Lower lobe of right lung (tissue), 2 donors: ENCODE measurements at places on chromosomes 2 and 18. TPM values are rescaled to one million over a fixed set of nuclear protein-coding genes. Genes with fewer than 3 reads are reported as not detected.

Gene CD8A
- total RNA-seq, result 5.5 TPM

Gene SMPD4
- 35.7 TPM for total RNA-seq

Gene UBE2E3
- 39.7 TPM for total RNA-seq

Gene UGT1A5
- total RNA-seq, result 0.27 TPM

Gene SP140
- total RNA-seq, result 15.0 TPM

Gene PPP1R1C
- 2.9 TPM for total RNA-seq

Gene CCDC93
- total RNA-seq, result 47.3 TPM

GRCh38 chr2:33134791-33135560 lies 188.2 kb downstream of the LTBP1 start:
- H3K27me3 ChIP-seq, result no peaks in the 10 kb centered on the region
- H3K4me3 ChIP-seq, result peak overlapping the region; percentile 33
- peaks cover 16% of the 10 kb centered on the region for H3K4me1 ChIP-seq
- no peak for DNase-seq
- H3K36me3 ChIP-seq, result no peaks in the 10 kb centered on the region
- peak overlapping the region; percentile 79 for H3K27ac ChIP-seq

DNA sequence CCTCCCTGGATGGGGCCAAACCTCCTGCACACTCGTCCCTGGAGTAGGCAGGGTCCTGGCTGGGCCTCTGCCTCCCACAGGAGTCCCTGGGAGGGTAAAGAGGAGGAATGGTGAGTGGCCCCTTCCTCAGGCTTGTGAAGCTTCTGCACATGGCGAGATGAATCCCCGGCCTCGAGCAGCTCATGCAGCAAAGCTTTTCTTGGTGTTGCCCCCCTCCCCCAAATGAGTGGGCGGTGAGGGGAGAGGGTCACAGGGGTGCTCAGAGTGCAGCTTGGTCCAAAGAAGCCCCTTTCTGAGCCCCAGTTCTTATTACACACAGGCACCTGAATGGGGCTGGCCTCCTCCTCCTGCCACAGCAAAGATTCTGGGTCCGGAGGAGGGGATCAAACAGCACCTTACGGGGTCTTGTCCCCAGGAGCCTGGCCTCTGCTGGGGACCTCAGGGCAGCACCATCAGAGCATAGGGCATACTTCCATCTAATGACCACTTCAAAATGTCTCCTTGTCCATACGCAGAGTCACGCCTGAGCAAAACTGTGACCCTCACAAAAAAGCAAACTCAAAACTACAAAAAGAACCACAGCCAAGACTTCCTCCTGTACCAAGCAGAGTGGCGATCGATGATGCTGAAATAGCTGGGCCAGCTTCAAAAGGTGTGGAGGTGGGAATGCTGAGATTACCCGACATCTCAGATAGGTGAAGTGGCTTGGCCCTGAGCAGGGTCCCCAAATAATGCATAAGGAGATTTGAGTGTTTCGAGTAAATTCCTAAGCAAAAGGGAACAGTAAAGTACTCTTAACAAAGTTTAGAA lies 148.4 kb upstream of the TWIST2 start:
- DNase-seq, result no peak
- H3K27me3 ChIP-seq, result no peaks in the 10 kb centered on the region
- peaks cover 24% of the 10 kb centered on the region for H3K4me1 ChIP-seq
- H3K27ac ChIP-seq, result peak overlapping the region; percentile 80

GRCh38 chr2:241148891-241149674 lies at the start of gene PASK:
Gene PASK, minus strand, starts transcription at chr2:241149472. Its CDS starts 6,440 bp downstream, at chr2:241143032.
- no peaks in the 10 kb centered on the region for H3K27me3 ChIP-seq
- DNase-seq, result peak; percentile 98
- H3K4me3 ChIP-seq, result peak within 1 kb of the TSS; percentile 98
- peak within 1 kb of the TSS; percentile 85 for H3K27ac ChIP-seq

DNA sequence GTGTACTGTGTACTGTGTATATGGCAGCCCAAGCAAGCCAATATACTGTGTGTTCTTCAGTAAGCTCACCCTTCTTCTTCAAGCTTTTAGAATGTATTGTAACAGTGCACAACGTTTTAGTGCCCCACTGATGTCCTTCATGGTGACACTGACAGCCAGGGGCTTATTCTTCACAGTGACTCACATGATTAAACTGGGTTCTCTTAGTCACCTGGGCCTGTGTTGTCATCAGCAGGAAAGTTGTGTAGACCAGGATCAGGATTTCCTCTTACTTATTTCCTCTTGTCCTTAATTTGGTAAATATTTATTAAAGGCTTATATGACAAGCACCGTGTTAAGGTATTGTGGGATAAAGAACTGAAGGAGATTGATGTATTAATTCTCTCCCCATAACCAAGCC lies 67.9 kb upstream of the THOC1 start:
- H3K27ac ChIP-seq, result no peak overlapping the region
- H3K27me3 ChIP-seq, result no peaks in the 10 kb centered on the region
- H3K4me3 ChIP-seq, result no peak overlapping the region
- DNase-seq, result no peak

GRCh38 chr2:195337597-195337996 lies 319.4 kb upstream of the SLC39A10 start:
- H3K4me1 ChIP-seq, result no peaks in the 10 kb centered on the region
- no peak overlapping the region for H3K4me3 ChIP-seq
- H3K27me3 ChIP-seq, result no peaks in the 10 kb centered on the region
- no peaks in the 10 kb centered on the region for H3K36me3 ChIP-seq
- DNase-seq, result no peak

DNA sequence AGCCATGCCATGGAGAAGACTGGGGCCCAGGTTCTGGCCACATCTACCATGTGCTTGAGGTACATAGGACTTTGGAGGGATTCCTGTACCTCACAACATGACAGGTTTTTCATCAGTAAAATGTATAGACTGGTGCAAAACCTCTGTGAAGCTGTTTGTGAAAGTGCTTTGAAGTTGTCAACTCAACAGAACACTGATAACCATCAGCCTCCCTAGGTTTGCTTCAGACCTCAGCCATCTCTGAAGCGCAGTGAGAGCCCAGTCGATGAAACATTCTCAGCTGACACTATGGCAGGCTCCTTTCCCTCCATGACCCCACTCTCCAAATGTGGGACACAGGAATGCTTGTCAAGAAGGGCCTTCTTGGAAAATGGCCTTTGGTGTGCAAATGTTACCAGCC lies 38.6 kb downstream of the STK25 start:
- no peaks in the 10 kb centered on the region for H3K4me1 ChIP-seq
- DNase-seq, result no peak
- H3K27ac ChIP-seq, result no peak overlapping the region
- H3K36me3 ChIP-seq, result peaks cover 13% of the 10 kb centered on the region
- no peak overlapping the region for H3K4me3 ChIP-seq
- H3K27me3 ChIP-seq, result no peaks in the 10 kb centered on the region

- no peak overlapping the region for H3K4me3 ChIP-seq
- no peaks in the 10 kb centered on the region for H3K27me3 ChIP-seq
- no peak for DNase-seq
- no peaks in the 10 kb centered on the region for H3K36me3 ChIP-seq
Observed at GRCh38 chr2:212940816-212941215, 210.6 kb downstream of the IKZF2 start.

DNA sequence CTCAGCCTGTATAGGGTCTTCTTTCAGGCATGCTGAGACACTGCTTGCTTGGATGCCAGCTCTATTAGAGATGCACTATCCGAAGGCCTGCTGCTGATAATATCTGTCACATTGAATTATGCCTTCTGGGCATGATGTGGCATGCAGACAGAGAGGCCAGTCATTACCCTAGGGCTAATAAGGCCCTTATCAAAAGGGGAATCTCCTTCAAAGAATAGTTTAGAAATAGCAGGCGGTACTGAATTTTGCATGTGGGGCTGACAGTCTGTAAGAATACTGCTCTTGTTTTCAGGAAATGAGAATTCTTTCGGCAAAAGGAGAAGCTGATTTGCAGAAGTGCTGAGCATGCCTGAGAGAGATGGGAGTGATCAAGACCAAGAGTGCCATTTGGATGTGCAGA lies 13.1 kb upstream of the LHCGR start:
- no peaks in the 10 kb centered on the region for H3K27me3 ChIP-seq
- no peak overlapping the region for H3K27ac ChIP-seq
- no peak overlapping the region for H3K4me3 ChIP-seq
- no peaks in the 10 kb centered on the region for H3K36me3 ChIP-seq
- no peak for DNase-seq

- no peaks in the 10 kb centered on the region for H3K27me3 ChIP-seq
- DNase-seq, result no peak
Observed at GRCh38 chr2:141439524-141439923, 691.3 kb downstream of the LRP1B start.

GRCh38 chr2:121019071-121019470 lies 265.9 kb downstream of the TFCP2L1 start:
- peak overlapping the region; percentile 21 for H3K4me3 ChIP-seq
- H3K27ac ChIP-seq, result no peak overlapping the region
- H3K4me1 ChIP-seq, result no peaks in the 10 kb centered on the region
- no peaks in the 10 kb centered on the region for H3K36me3 ChIP-seq

DNA sequence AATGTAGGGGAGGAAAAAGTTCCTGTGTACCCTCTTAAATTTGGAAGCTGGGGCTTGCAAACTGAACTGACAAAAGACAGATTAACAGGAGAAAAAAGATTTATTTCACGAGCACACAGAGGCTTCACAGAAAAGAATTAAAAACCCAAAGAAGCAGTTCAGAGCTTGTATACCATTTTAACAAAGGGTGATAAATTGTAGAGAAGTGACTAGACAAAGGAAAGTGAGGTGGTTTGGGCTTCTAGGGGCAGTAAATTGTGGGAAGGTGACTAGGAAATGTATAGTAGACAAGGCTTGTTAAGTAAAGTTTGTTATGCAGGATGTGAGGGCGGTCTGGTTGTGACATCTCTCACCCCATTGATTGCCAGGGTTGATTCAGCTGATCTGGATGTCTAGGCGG lies 53.5 kb upstream of the ZDBF2 start:
- H3K4me1 ChIP-seq, result no peaks in the 10 kb centered on the region
- peaks cover 5% of the 10 kb centered on the region for H3K27me3 ChIP-seq
- no peak overlapping the region for H3K27ac ChIP-seq

DNA sequence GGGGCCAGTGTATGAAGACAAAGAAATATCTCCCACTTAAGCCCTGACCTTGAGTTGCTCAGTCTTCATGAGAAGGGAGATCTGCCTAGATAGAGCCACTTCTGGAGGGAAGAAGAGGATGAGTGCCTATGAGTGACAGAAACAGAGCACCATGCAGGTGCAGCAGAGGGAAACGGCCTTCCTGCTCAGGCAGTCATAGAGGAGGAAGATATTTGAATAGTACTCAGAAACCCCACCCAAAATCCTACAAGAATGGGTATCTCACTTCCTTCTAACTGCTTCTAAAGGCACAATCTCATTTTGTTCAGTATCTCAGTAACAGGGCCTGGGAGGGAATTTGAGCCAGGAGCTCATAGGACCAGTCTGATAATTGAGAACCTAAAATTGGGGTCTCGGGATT lies 339.3 kb downstream of the ALK start:
- no peaks in the 10 kb centered on the region for H3K36me3 ChIP-seq
- H3K4me1 ChIP-seq, result no peaks in the 10 kb centered on the region
- no peaks in the 10 kb centered on the region for H3K27me3 ChIP-seq
- H3K4me3 ChIP-seq, result no peak overlapping the region
- H3K27ac ChIP-seq, result no peak overlapping the region

- no peak overlapping the region for H3K27ac ChIP-seq
- no peaks in the 10 kb centered on the region for H3K4me1 ChIP-seq
- H3K27me3 ChIP-seq, result no peaks in the 10 kb centered on the region
- no peaks in the 10 kb centered on the region for H3K36me3 ChIP-seq
- DNase-seq, result no peak
- H3K4me3 ChIP-seq, result no peak overlapping the region
Observed at GRCh38 chr2:1072250-1072649, 121.6 kb downstream of the SNTG2 start.

DNA sequence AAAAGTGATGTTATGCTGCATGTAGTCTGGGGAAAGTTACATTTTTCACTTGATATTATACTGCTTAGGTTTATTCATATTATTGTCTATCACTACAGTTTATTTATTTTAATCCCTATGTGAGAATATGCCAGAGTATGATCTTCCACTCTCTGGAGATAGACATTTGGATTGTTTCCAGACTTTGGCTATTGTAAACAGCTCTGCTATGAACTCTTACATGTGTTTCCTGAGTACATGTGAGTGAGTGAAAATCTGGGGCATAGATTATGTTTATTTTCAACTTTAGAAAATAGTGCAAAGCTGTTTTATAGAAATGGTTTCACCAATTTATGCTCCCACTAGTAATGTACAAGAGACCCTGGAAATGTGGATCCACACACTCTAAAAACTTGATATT lies 49.0 kb upstream of the EPAS1 start:
- H3K27me3 ChIP-seq, result no peaks in the 10 kb centered on the region
- no peak overlapping the region for H3K4me3 ChIP-seq
- no peaks in the 10 kb centered on the region for H3K36me3 ChIP-seq
- peaks cover 7% of the 10 kb centered on the region for H3K4me1 ChIP-seq
- no peak overlapping the region for H3K27ac ChIP-seq
- no peak for DNase-seq

DNA sequence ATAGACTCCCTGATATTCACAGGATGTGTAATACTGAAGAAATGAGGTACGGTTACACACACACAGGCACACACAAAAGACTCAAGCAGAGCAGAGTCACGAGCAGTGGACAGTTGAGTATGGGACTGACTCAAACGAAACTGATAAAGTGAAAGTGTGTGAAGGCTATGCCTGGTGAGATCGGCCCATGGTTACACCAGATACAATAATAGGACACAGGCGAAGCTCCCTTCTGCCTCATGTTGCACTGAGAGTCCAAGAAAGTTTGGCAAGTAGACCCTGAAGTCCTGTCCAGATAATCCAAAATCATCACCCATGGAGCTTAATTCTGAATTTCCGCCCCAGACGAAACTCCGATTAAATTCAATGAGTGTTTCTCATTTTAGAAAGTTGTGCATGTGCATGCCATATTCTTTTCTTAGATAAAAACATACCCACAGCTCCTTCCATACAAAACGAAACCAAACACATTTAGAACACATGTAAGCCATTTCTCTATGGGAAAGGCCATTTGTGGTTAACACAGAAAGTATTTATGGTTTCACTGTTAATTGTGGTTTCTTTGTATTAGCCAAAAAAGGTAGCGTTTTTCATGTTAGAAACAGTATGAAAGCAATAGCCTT lies 567.6 kb downstream of the PLCL1 start:
- no peaks in the 10 kb centered on the region for H3K36me3 ChIP-seq
- no peaks in the 10 kb centered on the region for H3K27me3 ChIP-seq
- H3K4me3 ChIP-seq, result no peak overlapping the region

- H3K36me3 ChIP-seq, result no peaks in the 10 kb centered on the region
- no peak for DNase-seq
- no peaks in the 10 kb centered on the region for H3K4me1 ChIP-seq
- no peak overlapping the region for H3K27ac ChIP-seq
- peaks cover 13% of the 10 kb centered on the region for H3K27me3 ChIP-seq
- H3K4me3 ChIP-seq, result no peak overlapping the region
Observed at GRCh38 chr2:240196716-240197461, 56.4 kb upstream of the OTOS start.

GRCh38 chr2:154623819-154624218 lies 74.7 kb upstream of the KCNJ3 start:
- H3K4me3 ChIP-seq, result no peak overlapping the region
- no peaks in the 10 kb centered on the region for H3K36me3 ChIP-seq
- no peak overlapping the region for H3K27ac ChIP-seq
- H3K27me3 ChIP-seq, result no peaks in the 10 kb centered on the region
- no peaks in the 10 kb centered on the region for H3K4me1 ChIP-seq
